ENCODE measurements at places on chromosomes 11 and 22.

DNA sequence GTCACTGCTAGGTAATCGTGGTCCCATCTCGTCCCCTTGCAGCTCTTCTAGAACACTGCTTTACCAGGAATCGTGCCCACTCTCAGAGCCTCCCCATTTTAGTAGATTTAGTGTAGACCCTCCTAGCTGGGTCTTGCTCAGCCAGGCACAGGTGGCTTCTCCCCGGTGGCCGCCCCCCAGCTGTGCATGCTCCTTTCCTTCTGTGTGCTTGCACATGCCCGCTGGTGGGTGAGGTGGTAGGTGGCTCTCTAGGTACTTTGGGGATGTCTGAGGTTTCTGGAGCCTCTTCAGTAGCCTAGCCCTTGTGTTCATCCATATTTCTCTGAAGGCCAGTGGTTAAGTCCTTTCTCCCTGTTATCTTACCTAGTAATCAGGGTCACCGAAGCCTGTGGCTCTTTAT lies 5.6 kb downstream of the TUB start:
- DNase-seq, result no peak

- DNase-seq, result no peak
Observed at GRCh38 chr22:26768952-26769351, 111.6 kb downstream of the MIAT start.

DNA sequence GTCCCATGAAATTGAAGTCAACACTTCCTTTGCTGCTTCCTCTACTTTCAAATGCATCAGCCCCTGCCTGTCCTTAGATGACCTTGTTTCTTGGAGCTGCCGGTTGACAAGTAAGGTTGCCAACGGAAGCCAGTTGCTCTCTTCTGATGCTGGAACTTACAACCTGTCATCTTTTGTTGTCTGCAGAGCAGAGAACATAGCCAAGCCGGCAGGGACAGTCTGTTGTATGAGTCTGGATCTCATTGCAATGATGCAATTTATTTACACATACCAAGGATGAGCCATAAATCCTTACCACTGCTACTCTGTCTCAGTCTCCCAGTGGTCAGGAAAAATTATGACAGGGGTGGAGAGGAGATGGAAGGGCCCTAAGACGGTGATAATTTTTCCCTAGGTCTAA lies 151.4 kb downstream of the BLID start:
- no peak for DNase-seq

DNA sequence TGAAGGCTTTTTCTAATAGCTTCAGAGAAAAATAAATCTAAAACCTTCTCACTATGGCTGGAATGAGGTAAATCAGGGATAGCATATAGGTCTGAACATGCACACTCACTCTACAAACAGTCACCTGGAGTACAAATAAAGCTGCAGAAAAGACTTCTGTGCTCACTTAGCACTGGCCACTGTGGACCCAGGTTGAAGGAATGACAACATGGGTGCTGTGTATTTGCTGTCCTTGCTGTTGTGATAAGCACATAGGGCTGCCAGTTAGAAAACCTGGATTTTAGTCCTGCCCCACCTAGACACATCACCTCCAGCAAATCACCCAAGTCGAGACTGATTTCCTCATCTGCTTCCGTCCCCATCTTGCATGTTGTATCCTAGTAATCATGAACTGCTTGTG lies 51.2 kb downstream of the FZD4 start:
- DNase-seq, result no peak

GRCh38 chr22:28395920-28396753 lies 283.5 kb downstream of the TTC28 start:
- DNase-seq, result no peak

GRCh38 chr11:90805172-90805571 lies 582.3 kb upstream of the CHORDC1 start:
- no peak for DNase-seq

DNA sequence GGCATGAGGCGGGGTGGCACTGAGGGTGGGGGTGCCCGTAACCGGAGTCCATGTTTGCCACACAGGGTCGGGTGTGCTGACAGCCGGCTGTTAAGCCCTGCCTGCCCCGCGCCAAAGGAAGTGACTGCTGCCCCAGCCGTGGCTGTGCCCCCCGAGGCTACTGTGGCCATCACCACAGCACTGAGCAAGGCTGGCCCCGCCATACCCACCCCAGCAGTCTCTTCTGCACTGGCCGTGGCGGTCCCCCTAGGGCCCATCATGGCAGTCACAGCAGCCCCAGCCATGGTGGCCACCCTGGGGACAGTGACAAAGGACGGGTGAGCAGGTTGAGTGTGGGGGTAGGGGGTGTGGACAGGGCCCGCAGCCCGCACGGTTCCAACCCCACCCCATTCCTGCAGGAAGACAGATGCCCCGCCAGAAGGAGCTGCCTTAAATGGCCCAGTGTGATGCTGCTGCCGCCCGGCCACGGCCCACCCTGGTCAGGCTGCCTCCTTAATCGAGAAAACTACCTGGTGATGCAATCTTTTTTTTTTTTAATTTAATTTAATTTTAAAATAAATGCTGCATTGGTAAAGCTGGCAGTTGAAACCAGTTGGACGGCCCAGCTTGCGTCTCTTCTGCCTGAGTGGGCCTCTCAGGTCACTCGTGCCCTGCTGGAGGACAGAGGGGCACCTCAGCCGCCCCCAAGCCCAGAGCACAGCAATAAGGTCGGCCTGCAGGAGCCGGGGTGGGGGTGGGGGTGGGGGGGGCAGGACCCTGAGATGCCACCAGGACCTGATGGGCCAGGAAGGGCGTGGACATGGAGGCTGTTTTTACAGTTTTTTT lies 30.8 kb downstream of the SBF1 start:
- no peak for DNase-seq

DNA sequence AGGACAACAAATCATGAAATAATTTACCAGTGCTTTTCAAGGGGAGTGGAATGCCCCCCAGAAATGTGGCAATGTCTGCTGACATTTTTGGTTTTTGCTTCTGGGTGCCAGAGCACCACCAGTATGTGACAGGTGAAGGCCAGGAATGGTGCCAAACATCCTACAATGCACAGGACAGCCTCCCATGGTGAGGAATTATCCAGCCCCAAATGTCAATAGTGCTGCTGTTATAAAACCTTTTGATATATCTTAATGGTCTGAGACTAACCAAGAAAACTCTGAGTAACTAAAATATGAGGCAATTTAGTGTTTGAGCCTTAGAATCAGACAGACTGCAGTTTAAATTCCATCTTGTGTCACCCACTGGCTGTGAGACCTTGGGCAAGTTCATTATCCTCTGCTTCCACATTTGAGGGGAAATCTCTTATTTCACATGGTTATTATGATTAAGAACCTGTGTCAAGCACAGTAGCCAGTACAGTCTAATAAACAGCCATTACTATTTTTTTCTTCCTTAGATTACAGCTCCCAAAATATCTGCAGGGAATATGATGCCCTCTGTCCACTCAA lies 69.5 kb downstream of the AMBRA1 start:
- no peak for DNase-seq

DNA sequence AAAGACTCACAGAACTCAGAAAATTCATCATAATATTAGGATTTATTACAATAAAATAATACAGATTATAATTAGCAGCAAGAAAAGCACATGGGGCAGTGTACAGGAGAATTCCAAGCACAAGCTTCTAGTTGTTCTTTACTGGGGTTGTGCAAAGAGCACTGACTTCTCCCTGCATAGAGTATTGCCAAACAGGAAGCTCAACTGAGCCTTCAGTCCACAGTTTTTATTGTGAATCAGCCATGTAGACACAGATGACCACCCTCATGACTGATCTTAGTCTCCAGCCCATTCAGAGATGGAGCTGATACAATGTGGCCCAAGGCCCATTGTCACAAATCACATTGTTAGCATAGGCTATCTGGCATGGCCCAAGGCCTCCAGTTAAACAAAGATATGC lies 798.9 kb downstream of the KCNA4 start:
- no peak for DNase-seq

DNA sequence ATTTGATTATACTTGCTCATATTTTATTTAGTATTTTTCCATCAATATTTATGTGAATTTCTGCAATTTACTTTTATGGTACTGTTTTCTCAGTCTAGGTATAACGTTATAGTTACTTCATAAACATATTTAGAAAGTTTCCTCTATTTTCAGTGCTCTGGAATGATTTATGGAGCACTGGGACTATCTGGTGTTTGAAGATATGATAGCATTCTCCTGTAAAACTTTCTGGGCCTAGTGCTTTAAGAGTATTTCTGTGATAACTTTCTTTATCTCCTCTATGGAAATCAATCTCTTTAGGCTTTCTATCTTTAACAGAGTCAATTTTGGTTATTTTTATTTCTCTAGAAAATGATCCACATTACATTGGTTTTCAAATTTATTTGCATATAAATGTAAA lies 85.1 kb downstream of the SOX6 start:
- DNase-seq, result no peak

DNA sequence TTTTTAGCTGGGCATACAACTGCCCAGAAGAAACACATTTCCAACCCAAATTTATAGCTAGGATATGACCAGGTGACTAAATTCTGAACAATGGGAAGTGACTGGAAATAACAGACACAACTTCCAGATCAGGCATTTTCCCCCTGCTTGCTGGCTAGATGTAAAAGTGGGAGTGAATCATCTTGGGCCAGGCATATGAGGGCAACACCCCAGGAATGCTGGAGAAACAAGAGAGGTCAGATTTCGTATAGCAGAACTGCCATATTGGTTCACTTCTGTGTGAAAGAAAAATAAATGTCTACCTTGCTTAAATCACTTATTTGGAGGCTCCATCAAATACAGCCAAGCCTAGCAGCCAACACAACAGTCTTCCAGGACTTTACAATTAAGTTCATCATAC lies 7.4 kb downstream of the ATL3 start:
- DNase-seq, result no peak

GRCh38 chr11:109911488-109911887 lies 181.7 kb upstream of the ZC3H12C start:
- DNase-seq, result no peak

GRCh38 chr22:38921120-38921519 lies 36.3 kb upstream of the APOBEC3A start:
- DNase-seq, result no peak

DNA sequence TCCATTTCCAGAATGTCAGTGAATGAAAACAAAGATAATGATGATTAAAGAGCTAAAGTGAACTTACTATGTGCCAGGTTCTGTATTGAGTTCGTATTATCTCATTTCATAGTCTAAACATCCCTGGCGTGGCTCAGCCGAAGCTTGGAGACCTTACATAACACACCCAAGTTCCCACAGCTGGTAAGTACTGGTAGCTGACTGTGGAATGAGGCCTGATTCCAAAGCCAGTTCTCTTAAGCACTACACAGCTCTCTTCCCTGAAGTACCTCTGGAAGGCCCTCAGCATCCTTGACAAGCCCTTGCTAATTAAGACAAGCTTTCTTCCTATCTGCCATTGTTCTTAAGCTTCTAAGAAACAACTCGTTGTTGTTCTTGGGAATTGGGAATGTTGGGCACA lies 28.6 kb upstream of the NCAM1 start:
- DNase-seq, result no peak

All from GDM1 (cell line).